ENCODE measurements at places on chromosomes 7 and 10.

- no peak for DNase-seq
Observed at GRCh38 chr7:43721193-43721806, 8.0 kb downstream of the COA1 start.

- no peak for DNase-seq
Observed at GRCh38 chr7:118467381-118467780, 242.9 kb downstream of the ANKRD7 start.

DNA sequence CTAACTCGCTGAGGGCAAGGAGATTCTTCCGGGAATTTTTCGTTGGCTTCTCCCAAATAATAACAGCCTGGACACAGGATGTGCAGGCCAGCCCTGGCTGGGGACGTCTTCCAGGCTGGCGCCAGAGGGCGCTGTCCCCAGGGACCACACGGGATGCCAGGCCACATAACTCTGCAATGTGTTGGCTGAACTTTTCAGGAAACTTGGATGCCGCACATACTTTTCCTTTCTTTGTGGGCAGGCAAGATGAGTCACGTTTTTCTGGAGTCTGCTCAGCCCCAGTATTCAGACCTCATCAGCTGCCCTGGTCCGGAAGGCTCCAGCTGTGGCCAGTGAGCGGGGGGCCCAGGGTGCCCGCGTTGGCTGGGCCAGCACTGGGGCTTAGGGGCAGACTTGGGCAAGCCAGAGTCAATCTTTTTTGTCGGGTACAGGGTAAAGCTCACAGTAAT, 122.7 kb downstream of the PRKAG2 start:
- no peak for DNase-seq

DNA sequence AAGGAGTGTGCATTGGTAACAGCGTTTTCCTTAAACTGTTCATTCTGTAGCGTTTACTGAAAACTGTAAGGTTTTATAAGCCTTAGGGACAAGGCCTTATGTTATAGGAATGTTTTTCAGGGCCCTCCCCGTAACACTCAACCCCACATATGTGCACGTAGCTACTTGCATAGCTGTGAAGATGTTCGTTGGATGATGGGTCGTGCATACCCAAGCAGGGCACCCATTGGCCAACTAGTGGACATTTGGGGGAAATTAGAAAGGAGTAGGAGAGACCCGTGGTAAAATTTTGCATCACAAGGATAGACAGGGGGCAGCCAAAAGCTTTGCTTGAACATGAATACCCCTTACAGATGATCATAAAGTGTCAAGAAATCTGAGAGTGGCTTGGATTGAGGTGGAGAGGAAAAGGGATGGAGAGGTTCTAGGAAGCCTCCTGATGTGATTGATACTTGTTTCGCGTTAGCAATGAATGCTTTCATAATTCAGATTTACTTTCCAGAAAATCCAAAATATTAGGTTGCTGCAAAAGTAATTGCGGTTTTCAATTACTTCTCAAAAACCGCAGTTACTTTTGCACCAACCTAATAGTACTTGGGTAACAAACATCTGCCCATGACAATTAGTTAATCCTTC, 878 bp downstream of the SEC61A2 start:
- DNase-seq = peak; percentile 66

GRCh38 chr10:109029870-109030269, 893.4 kb downstream of the XPNPEP1 start:
- no peak for DNase-seq

- DNase-seq = no peak
Observed at GRCh38 chr7:121011401-121011800, 22.9 kb downstream of the CPED1 start.

GRCh38 chr10:6102128-6102527, 13.3 kb downstream of the RBM17 start:
- DNase-seq = no peak

GRCh38 chr10:131700032-131700431, 200.8 kb upstream of the PPP2R2D start:
- DNase-seq = peak; percentile 41

- no peak for DNase-seq
Observed at GRCh38 chr10:127968027-127968441, 61.1 kb downstream of the PTPRE start.

DNA sequence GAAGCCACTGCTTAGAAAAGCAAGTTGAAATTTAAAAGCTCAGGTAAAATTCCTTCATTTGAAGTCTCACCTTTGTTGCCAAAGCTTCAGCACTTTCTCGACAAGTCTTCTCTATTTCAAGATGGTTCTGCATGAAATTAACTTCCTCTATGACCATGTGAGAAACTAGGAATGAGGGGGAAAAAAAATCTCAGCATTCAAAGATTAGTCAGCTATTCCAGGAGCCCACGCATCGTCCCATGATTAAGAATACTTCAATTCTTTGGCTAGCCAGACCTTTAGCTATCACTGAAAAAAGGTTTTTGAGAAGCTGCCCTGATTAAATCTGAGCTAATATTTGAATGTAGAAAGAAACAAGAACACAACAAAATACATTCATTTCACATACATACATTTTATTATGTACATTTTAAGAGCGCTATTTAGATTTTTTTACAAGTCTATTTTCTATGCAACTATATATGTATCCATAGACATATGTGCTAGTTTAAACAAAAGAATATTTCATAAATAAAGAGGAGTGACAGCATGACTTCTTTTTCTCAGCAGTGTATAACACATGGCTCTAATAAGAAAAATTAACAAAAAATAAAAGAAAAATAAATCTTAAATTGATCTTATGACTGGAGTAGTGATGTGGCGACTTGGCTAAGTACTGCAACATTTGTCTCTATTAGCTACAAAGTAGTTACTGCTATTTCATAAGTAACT, 44.8 kb downstream of the SHTN1 start:
- DNase-seq = no peak

GRCh38 chr10:60732198-60732806, 46.0 kb upstream of the CDK1 start:
- no peak for DNase-seq

DNA sequence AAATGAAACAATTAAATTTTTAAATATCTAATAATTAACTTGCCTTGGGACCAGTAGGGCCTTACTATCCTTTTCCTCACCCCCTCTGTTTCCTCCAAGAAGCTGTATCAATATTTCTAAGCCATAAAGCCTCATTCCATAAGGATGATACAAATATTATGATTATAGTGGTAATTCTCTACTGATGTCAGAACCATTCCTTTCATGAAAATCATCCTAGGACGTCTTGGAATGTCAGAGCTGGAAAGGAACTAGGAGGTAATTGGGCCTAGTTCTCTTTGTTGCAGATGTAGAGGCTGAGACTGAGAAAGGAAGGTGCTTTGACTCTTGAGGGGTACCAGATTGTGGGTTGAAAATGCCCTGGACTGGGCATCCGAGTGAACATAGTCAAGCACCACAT, 766.7 kb upstream of the GHITM start:
- DNase-seq = no peak

- DNase-seq = no peak
Observed at GRCh38 chr10:6701289-6701688, 121.2 kb upstream of the PRKCQ start.

GRCh38 chr7:159136013-159136412, 8.7 kb downstream of the VIPR2 start:
- no peak for DNase-seq

DNA sequence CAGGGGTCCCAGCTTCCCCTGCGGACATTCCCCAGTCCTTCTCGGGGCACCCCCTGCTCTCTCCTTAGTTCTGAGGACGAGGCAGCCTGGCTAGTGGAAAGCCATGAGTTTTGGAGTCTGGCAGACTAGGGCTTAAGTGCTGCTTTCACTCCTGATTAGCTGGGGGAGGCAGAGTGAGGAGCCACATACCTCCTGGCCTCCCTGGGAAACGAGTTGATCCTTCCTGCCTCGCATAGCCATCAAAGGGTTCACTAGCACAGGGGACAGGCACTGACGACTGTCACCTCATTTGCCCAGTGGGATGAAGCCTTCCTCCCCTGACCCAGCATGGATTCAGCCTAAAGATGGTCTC, 402.5 kb downstream of the RPS24 start:
- no peak for DNase-seq

- DNase-seq = no peak
Observed at GRCh38 chr7:140495514-140496097, 16.3 kb upstream of the MKRN1 start.

GRCh38 chr7:96016056-96016586, 243.8 kb downstream of the DYNC1I1 start:
- no peak for DNase-seq

- DNase-seq = no peak
Observed at GRCh38 chr7:66747881-66748511, 7.5 kb downstream of the RABGEF1 start.

DNA sequence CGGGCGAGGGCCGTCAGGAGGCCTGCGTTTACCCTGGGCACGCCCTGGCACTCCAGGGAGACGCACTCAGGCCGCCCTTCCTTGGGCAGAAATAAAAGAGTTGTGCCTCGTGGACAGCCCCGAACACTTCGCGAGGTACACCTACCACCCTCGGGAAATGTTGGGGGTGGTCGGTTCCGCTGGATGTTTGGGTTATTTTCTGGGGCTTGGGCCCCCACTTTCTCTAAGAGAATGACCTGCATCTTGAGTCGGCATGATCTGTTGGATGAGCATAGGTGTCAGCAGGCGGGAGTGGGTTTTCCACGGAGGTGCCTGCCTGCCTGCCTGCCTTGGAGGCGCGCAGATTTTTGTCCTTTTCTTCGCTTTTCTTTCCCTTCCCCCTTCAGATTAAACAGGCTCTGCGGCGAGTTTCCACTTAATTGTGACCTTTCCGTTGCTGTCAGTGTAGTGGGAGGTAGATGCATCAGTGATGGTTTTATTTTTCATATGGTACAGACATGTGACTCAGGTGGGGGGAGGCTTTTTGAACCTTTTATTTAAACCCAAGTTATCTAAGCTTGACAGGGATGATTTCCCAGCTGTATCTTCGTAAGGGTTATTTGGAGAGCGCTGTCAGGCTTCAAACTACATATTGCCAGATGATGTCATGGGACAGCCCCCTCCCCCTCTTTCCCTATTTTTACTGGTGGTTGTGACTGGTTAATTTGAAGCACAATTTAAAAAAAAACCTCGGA, 661 bp downstream of the HECTD2 start:
- no peak for DNase-seq

DNA sequence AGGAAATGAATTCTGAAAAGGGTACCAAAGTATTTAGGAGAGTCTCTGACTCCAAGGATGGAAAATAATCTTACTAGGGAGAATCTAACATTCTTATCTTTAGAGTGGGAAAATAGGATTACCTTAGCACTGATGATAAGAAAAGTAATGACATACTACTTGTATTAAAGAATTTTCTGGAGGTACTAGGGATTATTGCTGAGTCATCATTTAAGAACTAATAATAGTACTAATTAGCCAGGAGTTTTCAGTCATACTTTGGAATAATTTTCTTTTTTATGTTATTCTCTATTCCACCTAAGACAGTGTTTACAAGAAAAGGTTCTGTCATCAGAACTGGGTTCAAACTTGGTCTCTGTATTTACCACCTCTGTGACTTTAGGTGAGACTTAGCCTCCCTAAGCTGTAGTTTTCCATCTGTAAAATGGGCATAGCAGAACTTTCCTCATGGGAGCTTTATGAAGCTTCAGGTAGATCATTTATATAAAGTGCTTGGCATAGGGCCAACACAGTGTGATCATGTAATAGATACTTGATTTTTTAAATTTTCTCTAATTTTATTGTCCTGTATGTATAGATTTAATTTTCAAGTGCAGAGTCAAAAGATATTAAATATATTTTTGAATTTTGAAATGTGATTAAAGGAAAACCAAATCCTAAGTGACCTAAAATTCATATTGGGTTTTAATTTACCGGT, 20.4 kb downstream of the ITGB8 start:
- DNase-seq = no peak

GRCh38 chr7:33511778-33512177, 382.4 kb downstream of the BBS9 start:
- no peak for DNase-seq

- DNase-seq = no peak
Observed at GRCh38 chr10:6232225-6232807, 29.6 kb downstream of the PFKFB3 start.

Measured in natural killer cell treated with Interleukin-12 subunit alpha and Interleukin-12 subunit beta and Interleukin-15 and Interleukin-18, amount 100 ng/mL, for 72 hours (primary cell).